ENCODE measurements at places on chromosomes 2 and 18. TPM values are rescaled to one million over a fixed set of nuclear protein-coding genes. Genes with fewer than 3 reads are reported as not detected.
A peak's percentile ranks its signal among the peaks of the same experiment; 100 is the strongest.

The GALNT1 gene
- 38.3 TPM for total RNA-seq

The TCF4 gene
- 0.75 TPM for total RNA-seq

The IL36RN gene
- not detected for total RNA-seq

The CROCC2 gene
- not detected for total RNA-seq

DNA sequence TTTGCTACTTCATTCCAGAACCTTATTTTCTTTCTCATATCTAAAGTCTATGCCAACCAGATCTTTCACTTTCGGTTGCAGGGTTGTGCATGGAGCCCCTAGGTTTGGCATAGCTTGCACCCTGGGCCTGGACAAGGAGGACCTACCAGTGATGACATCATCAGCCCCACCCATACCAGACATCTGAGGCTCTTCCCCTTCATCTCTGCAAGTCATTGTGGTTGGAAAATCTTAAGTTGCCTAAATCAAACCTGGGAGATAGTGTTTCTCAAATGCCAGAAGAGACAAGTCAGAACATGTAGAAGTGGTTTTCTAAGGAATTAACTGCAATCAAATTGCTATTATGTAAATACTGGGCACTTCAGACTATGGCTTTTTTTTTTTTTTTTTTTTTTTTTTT, 363.3 kb downstream of the ZNF516 start:
- H3K4me1 ChIP-seq = peaks cover 8% of the 10 kb centered on the region
- H3K36me3 ChIP-seq = no peaks in the 10 kb centered on the region
- H3K4me3 ChIP-seq = no peak overlapping the region
- no peak for DNase-seq

The MZT2B gene
- 434 TPM for total RNA-seq

DNA sequence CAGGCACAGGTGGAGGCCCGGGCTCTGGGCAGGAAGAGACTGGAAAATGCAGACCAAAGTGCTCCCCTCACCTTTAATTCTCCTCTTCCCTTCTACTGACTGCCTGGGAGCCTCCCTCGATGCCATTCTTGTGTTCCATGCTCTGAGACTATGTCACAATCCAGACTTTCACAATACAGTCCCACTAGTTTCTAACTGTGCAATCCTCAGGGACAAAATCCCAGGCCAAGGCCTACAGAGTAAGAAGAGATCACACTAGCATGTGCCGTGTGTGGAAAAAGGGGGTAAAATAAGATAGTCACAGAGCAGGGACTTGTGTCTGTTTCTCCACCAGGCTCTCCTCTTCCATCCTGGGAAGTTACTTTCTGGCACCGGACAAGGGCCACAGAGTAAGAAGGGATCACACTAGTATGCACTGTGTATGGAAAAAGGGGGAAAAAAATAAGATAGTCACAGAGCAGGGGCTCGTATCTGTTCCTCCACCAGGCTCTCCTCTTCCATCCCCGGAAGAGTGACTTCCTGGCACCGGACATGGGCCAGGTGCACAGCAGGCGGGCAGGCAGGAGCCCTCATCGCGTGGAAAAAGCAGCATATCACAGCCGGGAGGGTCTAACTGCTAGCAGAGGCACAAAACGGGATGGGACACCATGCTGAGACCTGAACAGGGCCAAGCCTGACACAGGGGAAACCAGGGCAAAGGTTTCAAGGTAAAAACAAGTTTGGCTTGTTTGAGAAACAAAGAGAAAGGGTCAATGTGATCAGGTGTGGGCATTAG, 9.6 kb downstream of the CYB5A start:
- DNase-seq = no peak
- H3K27me3 ChIP-seq = no peaks in the 10 kb centered on the region
- H3K36me3 ChIP-seq = no peaks in the 10 kb centered on the region
- H3K4me1 ChIP-seq = peaks cover 17% of the 10 kb centered on the region
- H3K27ac ChIP-seq = peak overlapping the region; percentile 49
